ENCODE measurements at places on chromosomes 16 and 17.

GRCh38 chr17:48542114-48542656 is 2.7 kb downstream of the HOXB2 start:
- DNase-seq, result no peak

- no peak for DNase-seq
These were observed 28.9 kb upstream of the CFAP20 start for GRCh38 chr16:58157951-58158540.

DNA sequence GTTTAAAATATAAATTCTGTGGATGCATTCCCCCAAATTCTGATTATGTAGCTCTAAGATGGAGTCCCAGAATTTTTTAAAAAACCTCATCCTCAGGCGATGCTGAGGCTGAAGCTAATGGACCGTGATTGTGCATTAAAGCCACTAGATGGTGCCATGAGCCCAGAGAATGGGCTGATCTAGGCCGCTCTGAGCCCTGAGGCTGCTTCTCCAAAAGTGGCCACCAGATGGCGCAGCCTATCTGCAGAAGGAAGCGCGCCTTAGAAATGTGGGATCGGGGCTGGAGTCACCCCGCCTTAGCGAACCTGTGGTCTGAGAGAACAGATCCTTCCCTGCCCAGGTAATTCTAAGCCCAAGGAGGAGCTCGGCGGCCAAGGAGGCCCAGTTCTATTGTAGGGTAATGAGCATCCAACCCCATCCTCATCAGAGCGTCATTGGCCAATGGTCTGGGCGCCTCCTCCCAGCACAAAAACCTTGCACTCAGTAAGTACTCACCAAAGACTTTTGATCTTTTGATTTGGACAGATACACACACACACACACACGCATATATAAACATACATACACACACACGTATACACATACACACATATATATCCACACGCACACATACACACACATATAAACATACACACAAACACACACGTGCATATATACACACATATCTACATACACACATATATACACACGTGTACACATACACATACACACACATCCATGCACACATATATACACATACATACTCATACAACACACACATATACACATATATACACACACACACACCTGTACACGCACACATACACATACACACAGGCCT is 13.7 kb upstream of the MMP2 start:
- DNase-seq, result peak; percentile 82

GRCh38 chr16:86325360-86325759 is 185.0 kb upstream of the FOXF1 start:
- no peak for DNase-seq

DNA sequence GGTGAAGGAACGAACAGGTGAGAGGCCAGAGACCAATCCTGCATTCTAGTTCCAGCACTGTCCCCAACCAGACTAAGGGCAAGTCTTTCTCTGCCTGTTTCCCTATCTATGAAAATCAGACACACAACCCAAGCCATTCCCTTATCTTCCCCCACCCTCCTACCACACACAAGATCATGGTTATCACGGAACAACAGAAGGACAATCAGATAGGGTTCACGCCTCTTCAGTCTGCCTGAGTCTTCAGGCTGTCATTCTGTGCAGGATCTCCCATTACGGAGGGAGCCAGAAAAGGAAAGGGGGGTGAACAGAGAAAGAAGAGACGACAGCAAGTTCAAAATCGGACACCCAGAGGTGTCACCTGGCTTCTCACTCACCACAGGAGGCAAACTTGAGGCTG is 11.1 kb downstream of the TLE7 start:
- DNase-seq, result no peak

DNA sequence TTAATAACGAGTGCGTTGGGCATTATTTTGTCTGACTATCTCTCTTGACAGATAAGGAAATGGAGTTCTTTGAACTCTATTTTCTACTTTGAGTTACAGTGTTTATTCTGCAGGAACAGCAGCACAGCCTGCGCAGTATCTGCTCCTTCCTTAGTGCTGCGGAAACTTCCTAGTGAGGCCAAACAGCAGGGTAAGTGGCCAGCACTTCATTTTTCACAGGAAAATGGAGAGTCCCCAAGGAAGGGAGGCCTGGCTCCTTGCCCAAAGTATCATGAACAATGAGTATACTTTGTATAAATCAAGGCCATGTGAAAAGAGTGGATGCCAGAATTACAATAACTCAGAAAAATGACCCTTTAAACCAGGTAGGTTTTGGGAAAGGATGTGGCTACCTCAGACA is 140.6 kb downstream of the VPS53 start:
- no peak for DNase-seq

- DNase-seq, result no peak
These were observed 399.2 kb downstream of the SLC39A11 start for GRCh38 chr17:72693151-72693878.

- DNase-seq, result peak; percentile 40
These were observed 12.1 kb downstream of the CD300A start for GRCh38 chr17:74478420-74479100.

- no peak for DNase-seq
These were observed 292 bp downstream of the WSCD1 start for GRCh38 chr17:6070430-6070912.

- DNase-seq, result no peak
These were observed 36.1 kb upstream of the ZCCHC14 start for GRCh38 chr16:87528690-87529579.

DNA sequence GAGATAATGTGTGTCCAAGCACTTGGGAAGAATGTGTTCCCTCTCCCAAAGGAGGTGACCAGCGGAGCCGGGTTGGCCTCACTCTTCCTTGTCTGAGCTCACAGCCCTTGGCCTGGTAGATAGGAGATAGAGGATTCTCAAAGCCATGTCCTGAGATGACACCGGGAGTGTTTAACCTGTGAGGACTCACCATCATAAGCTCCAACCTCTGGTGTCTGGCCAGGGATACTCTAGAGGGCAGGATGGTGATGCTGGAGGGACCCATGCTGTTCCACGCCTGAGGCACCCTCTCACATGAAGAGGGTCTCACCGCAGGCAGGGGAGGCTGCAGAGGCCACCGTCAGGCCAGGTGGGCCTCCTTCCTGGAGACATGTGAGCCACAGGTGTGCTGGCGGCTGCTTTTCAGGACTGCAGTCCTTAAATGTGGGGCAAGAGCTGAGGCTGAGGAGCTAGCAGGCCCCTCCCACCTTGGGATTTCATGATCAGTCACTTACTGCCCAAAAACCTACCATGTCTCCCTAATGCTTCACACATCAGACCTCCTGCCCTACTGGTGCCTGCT is 6.6 kb upstream of the ZNF629 start:
- DNase-seq, result no peak

GRCh38 chr17:69431835-69432234 is 17.3 kb downstream of the MAP2K6 start:
- DNase-seq, result no peak

- no peak for DNase-seq
These were observed 26.1 kb upstream of the FASN start for GRCh38 chr17:82124101-82124500.

DNA sequence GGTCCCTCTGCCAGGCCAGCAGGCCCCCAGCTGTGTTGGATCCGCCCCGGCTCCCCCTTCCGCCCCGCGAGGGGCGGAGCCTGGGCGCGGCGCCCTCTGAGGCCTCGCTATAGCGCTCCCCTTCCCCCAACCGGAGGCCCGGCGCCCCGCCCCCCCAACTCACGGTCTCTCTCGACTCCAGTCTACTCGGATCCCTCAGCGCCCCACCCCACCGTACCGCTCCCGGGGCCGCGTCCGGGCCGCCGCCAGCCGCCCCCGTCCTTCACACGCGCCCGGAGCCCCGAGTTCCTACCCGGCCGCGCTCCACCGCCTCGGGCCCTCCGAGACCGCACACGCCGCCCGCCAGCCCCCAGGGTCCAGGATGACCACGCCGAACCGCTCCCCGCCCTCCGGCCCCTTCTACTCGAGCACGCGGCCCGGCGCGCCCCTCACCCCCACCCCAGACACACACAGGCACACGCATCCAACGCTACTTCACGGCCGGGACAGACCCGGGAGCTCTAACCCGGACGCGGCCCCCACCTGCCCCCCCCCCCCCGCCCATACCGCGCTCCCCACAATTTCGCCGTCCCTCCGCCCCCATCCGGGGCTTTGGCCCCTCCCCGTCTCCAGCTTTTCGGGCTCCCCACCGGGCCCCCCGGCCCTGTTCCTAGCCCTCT is 1.4 kb downstream of the PHF23 start:
- peak; percentile 87 for DNase-seq

DNA sequence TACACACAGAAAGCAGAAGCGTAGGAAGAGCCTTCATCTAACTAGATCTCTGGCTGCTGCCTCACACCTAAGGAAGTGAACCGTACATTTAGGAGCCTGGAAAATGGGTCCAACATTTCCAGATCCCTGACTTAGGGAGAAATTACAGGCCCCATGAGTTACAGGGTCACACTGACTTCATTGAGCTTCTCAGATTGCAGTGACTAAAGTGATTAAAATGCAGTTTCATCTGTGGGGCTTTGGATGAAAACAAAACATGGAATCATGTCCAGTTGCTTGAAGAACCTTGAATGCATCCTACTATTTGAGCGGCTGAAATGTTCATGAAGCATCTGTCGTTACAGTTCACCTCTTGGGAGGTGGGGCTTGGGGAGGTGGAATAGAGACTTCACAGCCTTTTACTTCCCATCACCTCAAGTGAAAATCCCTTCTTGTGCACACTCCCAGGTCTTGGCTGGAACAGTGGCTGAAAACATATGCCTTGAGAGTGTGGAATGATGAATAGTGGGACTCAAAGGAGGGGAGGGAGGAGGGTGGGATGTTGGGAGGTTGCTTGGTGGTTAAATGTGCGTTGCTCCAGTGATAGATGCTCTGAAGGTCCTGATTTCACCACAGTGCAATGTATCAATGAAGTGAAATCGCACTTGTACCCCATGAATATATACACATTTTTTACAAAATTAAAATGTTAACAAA is 19.7 kb downstream of the TEKT3 start:
- DNase-seq, result no peak

DNA sequence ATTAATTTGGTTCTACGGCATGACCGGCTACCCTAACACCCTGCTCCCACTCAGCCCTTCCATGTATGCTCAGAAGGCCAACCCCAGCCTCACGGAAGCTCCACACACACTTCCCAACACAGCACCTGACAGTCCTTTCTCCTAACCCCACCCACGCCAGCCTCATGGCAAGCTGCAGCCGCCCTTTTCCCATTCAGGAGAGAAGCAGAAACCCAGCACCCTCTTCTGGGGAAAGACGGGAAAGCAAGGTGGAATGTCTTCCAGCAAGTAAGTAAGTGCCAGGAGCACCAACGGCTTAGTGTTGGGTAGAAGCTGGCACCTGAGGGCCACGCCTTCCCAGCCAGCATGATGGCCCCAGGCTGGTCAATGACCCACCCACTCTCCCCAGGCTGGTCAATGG is 32.1 kb downstream of the ABR start:
- DNase-seq, result no peak

DNA sequence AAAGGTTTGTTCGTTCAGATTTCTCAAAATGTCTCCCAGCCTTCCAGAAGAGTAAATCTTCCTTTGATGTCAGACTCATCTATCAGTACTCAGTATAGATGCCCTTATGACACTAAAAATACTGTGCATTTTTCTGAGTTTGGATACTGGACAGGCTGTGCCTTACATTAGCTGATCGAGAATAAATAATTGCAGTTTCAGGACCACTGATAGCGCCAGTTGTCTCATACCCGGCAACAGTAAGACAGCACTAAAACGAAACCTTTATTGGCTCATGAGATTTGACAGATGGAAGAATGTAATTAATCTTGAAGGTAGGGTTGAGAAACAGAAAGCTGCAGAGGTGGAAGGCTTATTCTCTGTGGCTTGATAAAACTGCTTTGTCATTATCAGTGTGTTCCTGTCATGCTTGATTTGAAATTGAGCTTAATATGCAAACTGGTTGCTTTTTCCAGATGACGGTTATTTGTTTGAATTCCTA is 1.2 kb downstream of the ATP6V0A1 start:
- DNase-seq, result peak; percentile 42

DNA sequence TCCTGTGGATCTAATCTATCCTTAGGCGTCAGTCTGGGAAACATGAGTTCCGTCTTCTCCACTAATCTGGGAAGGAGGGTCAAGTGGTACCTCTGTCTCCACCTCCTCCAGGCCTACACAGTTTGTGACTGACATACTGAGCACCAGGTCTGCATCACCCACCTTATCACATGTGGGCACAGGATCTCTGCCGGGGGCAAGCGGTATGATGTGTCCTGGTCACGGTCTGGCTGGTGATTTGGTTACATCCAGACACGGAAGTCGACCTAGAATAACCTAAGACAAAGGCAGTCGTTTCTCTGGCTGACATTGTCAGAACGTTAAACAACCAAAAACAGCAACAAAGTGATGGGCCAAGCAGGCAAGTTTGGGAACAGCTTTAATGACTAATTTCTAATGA is 82.5 kb upstream of the HSBP1 start:
- DNase-seq, result no peak

- no peak for DNase-seq
These were observed 83.9 kb downstream of the SOX9 start for GRCh38 chr17:72204742-72205141.

GRCh38 chr16:31707743-31708335 is 165.8 kb upstream of the ZNF267 start:
- DNase-seq, result no peak

- no peak for DNase-seq
These were observed 22.0 kb upstream of the ABCA10 start for GRCh38 chr17:69250641-69251040.

DNA sequence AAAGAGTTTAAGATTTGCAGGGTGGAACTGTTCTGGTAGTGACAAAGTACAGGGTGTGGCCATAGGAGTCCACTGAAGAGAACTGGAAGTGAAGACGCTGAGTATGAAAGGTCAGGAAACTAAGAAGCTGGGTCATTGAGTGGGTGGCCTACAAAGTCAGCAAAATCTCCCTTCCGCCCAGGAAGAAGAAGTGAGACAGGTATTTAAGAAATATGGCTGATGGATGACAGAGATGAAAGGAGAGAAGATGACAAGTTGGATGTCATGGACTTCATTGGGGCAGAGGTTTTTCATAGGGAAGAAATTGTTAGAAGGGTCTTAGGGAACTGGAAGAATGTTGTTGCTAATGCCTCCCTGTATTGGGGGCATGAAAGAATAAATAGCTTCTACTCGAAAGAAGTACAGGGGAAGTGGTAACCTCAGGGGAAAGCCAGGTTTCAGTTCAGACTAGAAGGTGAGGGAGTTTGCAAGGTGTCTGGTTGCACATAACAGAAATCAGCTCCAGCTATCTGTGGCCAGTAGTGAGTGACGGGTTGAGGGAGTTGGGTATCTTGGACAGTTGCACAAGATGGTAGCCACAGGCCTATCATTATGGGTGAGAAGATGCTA is 33.6 kb upstream of the MED13 start:
- peak; percentile 19 for DNase-seq

DNA sequence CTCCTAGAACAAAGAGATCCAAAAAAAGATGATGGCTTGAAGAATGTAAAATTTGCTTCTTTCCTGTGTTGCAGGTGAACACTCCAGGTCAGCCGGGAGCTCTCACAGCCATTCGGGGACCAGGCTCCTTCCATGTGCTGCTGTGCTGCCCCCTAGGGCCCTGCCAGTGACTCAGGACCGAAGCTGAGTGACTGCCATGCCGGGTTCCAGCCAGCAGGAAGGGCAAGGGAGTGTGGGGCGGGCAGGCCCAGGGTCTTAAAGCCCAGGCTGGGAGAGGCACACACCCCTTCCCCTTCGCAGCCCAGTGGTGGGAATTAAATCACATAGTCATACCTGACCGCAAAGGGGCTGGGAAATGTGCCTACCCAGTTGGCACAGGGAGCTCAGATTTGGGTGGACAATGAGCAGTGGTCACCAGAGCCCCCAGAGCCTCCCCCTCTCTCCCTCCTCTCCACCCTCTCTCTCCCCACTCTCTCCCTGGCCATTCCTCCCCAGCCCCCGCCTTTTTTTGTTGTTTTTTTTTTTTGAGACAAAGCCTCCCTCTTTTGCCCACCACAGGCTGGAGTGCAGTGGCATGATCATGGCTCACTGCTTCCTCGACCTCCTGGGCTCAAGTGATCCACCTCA is 11.5 kb downstream of the EPOP start:
- DNase-seq, result peak; percentile 78

All from OCI-LY7 (cell line).